ENCODE measurements at places on chromosomes 3 and 15.

- DNase-seq, result no peak
Observed at GRCh38 chr15:35618260-35619188, 72.6 kb upstream of the DPH6 start.

GRCh38 chr3:175383813-175384212 lies 524.7 kb downstream of the NAALADL2 start:
- DNase-seq, result no peak

DNA sequence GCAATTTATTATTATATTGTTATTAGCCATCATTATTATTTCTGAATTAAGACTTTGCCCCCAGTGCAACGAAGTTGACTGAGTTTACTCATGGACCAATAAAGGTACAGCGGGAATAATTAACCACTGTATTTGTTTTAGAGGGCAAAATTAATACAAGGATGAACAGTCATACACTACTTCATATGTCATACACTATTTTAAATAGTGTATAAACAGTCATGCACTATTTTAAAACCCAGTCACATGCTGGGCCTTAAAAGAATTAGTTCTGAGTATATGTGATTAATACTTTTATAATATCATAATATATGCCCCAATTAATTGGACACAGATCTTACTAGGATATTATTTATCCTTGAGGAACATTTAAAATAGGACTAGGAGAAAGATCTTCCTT lies 125.3 kb upstream of the NANOGP8 start:
- DNase-seq, result no peak

DNA sequence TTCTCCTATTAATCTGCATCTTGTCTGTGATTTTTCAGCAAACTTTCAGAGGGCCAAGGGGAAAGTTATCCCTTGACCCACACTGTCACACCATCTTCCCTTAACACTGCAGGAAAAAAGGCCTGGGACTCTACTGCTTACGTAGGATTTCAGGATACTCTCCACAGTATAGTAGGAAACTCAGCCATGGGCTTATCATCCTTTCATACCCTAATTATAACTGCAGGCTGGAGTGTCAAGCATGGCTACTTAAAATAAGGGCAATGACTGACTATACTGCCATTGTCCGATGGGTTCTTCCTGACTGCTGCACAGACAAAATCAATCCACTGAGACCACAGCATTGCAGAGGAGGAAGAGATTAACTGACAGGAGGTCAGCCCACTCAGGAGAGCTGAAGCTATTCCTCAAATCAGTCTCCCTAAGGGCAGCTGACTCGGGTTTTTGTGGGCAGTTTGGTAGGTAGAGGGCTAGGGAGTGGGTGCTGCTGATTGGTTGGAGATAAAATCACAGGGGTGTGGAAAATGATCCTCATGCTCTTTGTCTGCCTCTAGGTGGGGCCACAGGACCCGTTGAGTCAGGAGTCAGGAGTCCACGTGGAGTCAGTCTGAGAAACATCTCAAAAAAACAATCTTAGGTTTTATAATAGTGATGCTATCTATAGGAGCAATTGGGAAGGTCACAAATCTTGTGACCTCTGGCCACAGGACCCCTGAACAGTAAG lies 118.2 kb upstream of the STRIT1 start:
- DNase-seq, result no peak

DNA sequence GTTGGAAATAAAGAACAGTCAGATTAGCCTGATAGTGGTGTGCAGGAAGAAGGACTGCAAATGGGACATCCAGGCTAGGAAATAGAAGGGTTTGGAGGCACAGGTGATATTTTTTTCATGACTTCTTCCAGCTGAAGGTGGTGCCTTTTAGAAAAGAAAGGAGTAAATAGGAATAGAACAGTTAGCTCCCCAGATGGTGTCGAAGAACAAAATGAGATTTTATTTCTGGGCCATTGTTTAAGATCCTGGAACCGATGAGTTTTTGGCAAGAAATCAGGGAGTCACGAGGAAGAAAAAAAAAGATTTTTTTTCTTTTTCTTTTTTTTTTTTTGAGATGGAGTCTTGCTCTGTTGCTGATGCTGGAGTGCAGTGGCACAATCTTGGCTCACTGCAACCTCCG lies 9.8 kb upstream of the NCK1 start:
- no peak for DNase-seq

- DNase-seq, result no peak
Observed at GRCh38 chr3:71989165-71989564, 204.2 kb upstream of the PROK2 start.

DNA sequence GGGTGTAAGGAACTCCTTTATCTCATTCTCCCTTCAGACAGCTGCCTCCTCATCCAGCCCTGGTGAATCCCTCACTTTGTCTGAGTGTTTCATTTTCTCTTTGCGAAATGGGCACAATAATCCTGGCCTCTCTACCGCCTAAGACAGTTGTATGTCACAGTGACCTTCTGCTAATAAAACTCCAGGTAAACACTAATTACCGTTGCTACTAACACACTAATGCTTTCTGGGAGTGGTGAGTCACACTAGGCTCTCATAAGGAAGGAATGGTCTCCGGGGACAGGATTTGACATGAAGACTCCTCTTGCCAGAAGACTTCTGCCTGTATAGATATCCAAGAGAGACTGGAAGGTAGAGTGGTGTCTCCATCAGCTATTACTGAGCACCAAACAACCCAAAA lies 71.7 kb upstream of the SNRK start:
- DNase-seq, result no peak

DNA sequence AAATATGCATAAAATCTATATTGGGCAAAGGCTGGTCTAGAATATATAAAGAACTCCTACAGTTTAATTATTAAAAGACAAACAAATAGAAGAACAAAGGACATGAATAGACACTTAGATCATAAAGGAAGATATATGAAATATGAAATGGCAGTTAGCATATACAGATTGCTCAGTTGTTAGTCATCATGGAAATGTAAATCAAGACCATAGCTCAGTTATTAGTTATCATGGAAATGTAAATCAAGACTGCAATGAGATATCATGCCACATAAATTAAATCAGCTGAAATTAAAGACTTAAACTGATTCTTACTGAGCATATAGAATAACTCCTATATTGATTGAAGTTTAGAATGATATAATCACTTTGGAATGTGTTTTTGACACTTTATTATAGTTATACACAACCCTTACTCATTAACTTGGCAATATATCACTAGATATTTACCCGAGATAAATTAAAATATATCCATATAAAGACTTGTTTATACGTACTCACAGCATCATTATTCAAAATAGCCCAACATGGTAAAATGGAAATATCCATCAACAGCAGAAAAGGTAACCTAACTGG lies 45.2 kb upstream of the GOLGA8B start:
- no peak for DNase-seq

GRCh38 chr3:27536491-27536890 lies 52.3 kb upstream of the SLC4A7 start:
- DNase-seq, result no peak

DNA sequence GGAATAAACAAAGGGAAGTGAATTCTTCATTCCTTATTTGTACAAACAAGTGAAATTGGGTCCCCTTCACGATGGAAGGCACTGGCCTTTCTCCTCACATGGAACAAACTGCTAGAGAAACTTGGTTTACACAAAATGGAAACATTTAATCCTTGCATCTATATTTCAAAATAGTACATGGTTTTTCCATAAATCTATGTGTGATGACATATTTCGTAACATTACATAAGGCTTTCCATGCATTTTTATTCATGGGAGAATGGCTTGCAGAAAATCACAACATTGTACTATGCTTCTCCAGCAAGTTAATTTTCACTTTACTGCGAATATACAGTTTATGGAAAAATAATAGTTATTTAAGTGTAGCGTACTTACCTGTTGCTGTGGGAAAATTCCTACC lies 81.0 kb upstream of the CDIN1 start:
- DNase-seq, result no peak
